ENCODE measurements at places on chromosomes 13 and 19.
A peak's percentile ranks its signal among the peaks of the same experiment; 100 is the strongest.

DNA sequence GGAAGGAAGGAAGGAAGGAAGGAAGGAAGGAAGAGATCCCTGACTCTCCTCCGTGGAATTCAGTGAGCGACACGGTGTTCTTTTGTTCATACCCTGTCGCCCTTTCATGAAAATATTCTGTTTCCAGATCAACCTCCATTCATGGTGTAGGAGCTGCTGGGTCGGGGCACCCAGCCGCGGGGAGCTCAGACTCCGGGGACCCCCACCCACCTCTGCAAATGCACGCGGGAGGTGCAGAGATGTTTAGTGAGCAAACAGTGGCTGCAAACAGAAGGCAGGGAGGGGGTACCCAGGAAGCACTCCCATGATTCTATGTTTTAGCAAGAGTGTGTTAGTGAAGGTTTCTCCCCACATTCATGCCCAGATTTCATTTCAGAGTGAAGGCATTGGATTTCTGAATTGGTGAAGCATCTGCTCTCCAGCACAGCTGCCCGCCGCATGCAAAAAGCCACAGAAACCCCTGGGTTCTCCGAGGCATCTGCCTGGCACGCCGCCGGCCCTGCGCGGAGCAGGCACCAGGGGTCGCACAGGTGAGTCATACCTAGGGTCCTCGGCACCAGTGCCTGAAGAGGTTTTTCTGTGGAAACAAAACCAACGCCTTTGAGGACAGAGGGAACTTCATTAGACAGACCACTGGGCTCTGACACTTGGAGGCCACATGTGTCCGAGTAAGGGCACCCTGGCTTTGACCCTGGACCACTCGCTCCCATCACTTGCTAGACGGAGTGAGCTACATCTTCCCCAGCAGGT, 80.6 kb downstream of the ZNF557 start:
- DNase-seq, result no peak

DNA sequence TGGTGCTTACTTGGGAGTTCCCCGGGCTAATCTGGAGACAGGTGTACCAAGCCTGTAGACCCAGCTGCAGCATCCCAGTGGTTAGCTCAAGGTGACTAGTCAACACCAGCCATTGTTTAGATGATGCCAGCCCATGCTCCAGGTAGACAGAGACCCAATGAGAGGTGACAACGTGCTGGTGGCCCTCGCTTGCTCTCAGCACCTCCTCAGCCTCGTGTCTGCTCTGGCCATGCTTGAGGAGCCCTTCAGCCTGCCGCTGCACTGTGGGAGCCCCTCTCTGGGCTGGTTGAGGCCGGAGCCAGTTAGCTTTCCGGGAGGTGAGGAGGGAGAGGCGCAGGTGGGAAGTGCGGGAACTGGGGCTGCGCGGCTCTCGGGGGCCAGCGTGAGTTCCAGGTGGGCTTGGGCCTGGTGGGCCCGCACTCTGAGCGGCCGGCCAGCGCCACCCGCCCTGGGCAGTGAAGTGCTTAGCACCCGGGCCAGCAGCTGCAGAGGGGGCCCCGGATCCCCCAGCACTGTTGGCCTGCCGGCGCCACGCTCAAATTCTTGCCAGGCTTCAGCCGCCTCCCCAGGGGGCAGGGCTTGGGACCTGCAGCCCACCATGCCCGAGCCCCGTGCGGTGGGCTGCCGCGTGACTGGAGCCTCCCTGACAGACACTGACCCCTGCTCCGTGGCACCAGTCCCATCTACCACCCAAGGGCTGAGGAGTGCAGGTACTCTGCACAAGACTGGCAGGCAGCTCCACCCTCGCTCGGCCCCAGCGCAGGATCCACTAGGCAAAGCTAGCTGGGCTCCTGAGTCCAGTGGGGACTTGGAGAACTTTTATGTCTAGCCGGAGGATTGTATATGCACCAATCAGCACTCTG, 85.9 kb upstream of the VSTM2B start:
- no peak for DNase-seq

DNA sequence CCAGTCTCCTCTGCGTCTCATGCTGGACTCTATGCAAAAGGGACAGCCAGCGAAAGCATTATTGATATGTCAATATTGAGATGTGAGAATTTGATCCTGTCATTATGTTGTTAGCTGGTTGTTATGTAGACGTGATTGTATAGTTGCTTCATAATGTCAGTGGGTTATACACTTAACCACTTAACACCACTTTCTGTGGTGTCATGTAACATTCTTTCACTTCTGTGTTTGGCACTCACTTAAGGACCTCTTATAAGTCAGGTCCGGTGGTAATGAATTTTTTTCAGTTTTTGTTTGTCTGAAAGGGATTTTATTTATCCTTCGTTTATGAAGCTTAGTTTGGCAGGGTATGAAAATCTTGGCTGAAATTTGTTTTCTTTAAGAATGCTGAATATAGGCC, 7.1 kb upstream of the SIGLEC7 start:
- DNase-seq, result no peak

DNA sequence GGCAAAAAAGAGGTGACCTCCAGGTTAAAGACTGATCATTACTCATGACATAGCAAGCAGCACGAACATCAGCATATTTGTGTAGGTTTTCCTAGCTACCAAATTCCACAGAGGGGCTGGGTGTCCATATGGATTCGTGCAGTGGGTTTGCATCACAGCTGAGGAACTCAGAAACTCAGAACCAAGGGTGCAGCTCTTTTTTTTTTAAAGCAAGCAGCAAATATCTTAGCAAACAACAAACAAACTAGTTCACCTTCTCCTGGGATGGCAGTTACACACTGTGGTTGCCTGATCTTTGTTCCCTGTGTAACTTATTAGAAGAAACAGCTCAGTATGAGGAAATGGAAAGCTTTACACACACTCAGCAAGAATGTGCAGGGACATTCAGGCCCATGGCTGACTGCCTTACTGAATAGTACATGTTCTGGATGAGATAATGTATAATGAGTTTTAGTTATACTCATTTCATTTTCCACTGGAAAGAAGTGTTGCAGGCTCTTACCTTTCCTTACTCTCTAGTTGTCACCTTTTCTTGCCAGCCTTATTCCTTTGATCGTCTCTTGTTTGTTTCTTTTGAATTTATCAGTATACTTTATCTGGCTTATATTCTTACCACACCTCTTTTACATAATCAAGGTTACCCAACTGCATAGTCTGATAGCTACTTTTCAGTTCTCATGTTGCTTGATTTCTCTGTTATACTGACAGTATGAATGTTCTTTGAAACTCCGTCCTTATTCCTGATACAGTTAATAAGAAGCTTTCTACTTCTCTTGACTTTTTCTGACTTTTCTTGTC, 4.3 kb downstream of the NDFIP2 start:
- no peak for DNase-seq

DNA sequence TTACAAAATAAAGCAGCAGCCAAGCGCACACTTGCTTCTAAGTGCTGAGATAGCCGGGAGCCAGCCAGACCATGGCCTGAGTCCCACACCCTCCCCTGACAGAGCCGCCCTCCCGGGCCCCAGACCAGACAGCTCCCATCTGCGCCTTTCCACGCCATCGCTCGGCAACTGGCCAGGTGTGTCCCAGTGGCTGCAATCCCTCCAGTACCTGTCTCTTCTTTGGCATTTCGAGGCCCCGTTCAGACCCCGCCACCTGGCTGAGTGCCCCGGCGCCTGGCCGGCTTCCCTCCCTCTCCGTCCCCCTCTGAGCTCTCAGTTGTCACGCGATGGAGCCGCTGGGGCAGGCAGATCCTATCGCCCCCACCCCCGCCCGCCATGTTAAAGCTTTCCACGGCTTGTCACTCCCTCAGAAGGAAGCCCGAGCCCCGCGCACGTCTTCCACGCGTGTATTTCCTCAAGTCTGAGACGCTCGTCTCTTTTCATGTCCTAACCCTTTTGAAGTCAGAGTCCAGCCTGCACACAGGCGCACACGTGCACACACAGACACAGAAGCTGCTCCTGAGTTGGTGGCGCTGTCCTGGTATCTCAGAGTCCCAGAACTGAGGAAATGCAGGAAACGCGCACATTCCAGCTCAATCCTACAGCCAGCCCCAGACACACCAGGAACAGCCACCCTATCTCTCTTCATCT, 7.9 kb downstream of the MLLT1 start:
- DNase-seq, result no peak

DNA sequence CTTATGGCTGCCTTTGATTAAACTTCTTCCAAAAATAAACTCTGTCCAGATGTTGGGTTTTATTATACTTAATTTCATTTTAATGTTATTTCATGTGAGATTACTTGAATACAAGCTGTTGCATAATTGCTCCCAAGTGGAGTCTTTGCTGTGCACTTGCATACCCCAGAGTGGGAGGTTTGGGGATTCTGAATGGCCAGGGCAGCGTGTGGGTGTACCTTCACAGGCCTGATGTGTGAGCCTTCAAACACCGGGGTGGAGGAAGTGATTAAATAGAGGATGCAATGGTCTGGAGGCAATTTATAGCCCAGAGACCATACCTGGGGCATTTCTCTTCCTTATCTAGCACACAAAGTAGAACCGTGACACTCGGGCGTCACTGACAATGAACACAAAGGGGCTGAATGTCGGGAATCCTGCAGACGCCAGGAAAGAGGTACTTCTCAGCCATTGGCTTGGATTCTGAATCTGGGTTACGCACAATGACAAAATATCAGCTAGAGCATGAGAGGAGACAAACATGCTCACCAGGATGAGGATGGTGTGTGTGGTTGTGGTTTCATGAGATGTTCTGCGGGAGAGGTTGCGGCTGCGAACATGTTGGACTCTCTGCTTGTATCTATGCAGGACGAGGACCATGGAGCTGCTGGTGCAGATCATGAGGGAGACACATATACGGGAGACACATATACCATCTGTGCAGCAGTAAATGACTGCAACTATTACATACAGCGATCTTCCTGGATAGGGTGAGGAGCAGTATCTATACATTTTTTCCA, 7.1 kb upstream of the LILRA5 start:
- no peak for DNase-seq

DNA sequence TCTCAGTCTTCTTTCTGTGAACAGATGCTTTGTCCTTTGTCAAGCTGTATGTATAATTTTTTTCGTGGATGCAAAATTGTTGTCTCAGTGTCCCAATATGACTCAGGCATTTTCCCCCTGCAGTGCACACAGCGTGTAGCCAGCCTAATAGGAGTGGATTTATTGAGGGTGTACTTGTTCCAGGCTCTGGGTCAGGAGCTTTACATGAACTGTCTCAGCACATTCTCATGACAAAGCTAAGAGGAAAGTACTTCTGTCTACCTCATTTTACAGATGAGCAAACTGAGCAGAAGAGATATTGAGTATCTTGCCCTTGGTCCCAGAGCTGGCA, 50.8 kb downstream of the STK24 start:
- no peak for DNase-seq

DNA sequence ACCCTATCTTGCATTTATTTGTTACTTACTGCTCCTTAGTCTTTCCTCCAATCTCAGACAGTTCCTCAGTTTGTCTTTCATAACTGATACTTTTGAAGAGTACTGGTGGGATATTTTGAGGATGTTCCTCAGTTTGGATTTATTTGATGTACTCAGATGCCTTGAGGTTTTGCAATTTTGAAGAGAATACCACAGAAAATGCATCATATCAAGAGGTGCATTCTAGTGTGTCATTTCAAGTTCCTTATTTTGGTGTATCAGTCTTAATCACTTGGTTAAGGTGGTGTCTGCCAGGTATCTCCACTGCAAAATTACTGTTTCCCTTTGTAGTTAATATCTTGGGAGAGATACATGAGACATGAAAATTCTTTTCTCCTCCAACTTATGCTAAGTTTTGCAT, 75.1 kb downstream of the URI1 start:
- no peak for DNase-seq

DNA sequence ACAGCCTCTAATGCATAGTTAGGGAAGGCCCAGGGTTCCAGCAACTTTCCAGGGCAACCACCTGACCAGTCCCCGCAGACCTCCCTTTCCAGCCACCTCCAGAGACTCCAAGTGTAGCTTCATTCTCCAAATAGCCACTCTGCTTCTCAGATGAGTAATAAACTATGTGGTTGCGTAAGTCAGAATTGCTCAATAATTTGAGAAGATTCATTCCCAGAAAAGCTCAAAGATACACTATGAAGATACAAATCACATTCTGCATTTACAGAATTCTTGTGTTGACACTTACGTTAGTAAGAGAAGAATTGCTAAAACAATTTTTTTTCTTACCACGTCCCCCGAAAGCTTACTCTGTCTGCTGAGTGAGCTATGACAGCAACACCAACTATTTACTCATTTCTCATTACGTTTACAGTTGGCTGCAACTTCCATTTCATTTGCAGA, 8.2 kb upstream of the LATS2 start:
- DNase-seq, result no peak

DNA sequence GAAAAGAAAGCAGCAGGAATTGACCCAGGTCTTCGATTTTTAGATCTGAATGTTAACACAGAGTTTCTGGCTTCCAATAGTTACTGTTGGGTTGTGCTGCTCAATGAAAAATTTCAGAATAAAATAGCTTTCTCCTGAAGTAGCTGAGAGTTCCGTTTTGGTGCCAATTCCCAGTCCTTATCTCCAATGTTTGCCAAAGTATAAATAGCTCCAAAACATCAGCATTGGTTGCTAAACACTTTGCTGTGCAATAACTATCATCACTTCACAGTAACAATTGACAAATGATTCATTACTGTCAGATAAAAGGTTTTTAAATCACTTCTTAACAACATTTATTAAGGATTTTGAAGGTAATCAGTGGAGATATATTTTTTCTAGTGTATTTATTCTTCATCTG, 446.0 kb downstream of the PCDH20 start:
- DNase-seq, result no peak

- no peak for DNase-seq
These were observed 114.6 kb upstream of the VSTM2B start for GRCh38 chr19:29411113-29411581.

GRCh38 chr13:26707122-26708006, 53.2 kb downstream of the GPR12 start:
- peak; percentile 18 for DNase-seq

- DNase-seq, result no peak
These were observed 435.3 kb upstream of the NBEA start for GRCh38 chr13:34506796-34507195.

GRCh38 chr19:47156861-47157430, 26.3 kb downstream of the SAE1 start:
- no peak for DNase-seq

GRCh38 chr13:27905650-27906049, 14.2 kb upstream of the PDX1 start:
- no peak for DNase-seq

DNA sequence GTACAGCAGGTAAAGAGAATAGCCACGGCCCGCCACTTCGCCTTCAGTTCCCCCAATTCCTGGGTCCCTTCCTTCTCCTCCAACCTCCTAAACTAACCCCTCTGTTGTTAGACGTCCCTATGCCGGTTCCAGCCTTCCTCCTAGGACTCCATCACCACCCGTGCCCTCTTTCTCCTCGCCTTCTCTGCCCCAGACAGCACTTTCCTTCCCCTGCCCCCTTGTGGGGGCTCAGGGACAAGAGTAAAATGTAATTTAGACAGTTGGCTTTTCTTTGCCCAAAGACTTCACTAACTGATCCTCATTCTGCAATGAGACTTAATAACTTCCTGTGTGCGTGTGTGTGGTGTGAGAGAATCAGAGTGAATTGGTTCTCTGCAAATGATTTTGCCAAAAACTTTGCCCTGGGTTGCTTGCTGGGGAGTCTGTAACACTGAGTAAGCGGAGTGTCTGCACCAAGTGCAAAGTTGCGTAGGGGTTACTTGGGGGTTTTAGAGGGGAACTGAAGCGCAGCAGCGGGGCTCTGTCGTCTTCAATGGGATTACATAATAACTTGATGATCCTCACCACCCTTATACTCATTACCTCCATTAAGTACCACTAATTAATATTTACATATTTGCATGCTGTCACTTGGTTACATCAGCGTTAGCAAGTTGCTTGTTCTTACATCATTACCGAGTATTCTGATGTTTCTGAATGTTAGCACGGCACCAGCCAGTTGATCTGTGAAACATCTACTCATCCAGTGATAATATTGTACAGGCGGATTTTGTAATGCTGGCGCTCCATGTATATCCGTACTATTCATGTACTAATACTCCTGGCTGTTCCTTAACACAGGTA, 19.9 kb upstream of the SGCG start:
- DNase-seq, result no peak
